Large intestine (tissue), 12 donors: ENCODE measurements at places on chromosomes 5 and 9. TPM values are rescaled to one million over a fixed set of nuclear protein-coding genes. Genes with fewer than 3 reads are reported as not detected.

DNA sequence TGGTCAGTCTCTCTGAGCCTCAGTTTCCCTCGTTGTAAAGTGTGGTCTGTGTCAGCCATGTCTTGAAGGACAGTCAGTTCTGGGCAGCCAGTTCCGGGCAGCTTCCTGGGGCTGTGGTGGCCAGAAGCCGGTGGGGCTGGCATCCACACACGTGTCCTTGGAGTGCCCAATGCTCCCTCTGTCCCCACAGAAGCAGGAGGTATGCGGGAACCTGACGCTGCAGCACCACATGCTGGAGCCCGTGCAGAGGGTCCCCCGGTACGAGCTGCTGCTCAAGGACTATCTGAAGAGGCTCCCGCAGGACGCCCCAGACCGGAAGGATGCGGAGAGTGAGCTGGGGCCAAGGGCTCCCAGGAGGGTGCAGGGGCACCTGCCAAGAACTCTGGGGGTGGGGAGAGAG lies 48.4 kb upstream of the SUSD3 start:
- DNase-seq = no peak

DNA sequence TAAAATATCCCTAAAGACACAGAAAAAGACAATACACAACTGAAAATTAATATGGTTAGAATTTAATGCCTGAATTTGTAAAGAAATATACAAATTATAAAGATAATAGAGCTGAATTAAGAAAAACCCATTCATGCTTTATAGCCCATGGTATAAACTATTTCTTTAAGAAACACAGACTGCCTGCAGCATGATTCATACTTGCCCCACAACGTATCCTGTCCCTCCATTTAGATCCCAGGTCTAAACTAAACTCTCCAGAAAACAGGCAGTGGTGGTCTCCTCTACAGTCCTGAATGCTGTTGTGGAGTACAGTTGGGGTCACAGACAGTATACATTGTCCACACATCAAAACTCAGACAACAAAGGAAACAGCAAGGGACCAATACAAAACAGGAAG lies 24.8 kb downstream of the IL6ST start:
- DNase-seq = no peak

- no peak for DNase-seq
Measured at GRCh38 chr5:38728029-38728428, 117.8 kb upstream of the OSMR start.

DNA sequence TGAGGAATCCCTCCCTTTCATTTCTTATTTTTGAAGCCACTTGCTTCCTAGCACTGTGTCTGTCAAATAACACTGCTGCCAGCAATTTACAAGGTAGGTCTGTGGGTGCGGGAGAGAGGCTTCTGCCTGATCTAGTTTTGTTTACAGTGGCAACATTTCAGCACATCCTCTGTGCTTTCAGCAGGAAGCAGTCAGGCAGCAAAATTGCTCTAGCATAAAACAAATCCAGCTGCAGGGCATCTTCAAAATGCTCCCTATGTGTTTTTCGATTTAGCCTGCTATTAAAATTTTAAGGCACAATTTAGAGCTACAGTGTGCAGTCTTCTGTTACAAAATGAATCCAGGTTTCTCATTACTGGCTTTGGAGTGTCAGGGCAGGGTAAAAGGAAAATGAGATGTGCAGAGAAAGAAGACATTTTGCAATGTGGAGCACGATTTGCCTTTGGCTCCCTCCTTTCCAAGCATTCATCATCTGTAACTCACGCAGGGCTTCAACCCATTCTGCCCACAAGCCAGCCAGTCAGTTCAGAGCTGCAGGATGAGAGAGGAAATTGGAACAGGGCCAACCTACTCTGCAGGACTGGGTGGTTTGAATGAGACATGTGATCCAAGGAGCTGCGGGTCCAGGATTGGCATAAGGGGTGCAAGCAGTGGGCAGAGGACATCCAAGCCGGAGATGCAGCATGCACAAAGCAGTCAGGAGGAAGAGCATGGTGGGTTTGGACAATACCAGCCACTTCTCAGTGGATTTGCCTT lies 143.4 kb upstream of the APC start:
- no peak for DNase-seq

DNA sequence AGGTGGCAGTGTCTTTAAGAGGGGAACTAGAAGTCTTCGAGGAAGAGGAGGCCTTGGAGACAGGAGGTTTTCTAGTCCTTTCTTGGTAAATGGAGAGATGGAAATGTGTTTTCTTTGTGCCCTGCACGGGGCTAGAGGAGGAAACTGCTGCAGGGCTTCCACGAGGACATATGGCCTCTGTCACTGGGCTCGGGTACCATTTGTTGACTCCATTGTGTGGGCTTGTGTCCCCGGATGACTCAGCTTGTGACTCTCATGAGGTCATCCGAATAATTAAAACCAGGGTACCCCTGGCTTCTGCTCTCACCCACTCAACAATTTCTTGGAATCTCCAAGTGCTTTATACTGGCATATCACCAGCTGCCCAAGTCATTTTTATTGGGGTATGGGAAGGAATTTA lies 261.7 kb downstream of the KIF4B start:
- DNase-seq = no peak

GRCh38 chr9:70421272-70422180 lies 7.1 kb upstream of the KLF9 start:
- DNase-seq = no peak

GRCh38 chr5:116411101-116411571 lies 163.5 kb downstream of the SEMA6A start:
- no peak for DNase-seq

DNA sequence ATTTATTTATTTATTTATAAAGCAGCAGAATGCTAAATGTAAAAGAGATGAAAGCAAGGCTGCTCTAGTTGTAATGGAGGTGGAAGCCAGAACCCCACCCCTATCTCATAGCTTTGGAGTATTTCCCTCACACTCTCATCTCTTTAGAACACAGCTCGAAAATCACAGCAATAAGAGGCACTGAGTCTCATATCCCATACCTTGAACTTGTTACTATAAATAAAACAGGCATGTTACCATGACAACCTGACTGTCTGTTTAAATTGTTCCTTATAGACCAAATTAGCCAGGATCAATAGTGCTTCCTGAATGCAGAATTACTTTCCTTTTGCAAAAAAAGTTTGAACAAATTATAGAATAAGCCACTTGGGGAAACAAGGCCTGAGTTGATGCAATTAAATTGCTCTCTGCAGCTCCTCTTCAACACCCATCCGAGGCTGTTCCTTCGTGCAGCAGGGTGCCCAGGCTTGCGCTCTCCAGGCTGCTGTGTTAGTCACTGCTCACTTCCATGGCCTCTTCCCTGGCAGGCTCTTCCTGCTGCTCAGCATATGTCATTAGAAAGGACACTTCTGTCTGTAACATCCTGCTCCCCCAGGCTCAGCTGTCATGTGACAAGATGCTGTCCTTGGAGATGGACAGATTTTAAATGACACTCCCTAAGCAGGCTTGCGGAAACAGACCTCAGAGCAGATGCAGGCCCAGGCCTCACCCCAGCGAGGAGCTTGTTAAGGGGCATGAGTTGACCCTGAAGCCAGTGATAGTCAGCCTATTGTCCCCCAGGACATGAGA lies 120.2 kb downstream of the CARTPT start:
- DNase-seq = no peak

DNA sequence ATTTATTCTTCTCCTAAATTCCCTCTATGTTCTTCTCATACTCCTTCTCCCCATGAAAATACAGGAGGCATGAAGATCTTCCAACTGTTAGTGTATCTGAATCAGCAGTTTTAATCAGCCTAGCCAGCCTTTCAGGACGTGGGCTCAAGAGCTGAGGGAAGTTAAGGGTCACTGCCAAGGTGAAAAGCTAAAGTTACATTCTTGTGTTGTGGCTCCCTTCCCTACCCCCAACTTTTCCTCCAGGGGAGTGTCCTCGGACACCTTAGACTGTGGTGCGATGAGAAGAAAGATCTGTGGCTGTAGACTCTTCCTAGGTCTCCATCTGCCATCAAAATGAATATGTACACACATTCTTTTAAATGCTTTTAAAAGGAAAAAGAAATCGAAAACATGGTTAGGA lies 4.2 kb downstream of the DMRT3 start:
- DNase-seq = no peak

DNA sequence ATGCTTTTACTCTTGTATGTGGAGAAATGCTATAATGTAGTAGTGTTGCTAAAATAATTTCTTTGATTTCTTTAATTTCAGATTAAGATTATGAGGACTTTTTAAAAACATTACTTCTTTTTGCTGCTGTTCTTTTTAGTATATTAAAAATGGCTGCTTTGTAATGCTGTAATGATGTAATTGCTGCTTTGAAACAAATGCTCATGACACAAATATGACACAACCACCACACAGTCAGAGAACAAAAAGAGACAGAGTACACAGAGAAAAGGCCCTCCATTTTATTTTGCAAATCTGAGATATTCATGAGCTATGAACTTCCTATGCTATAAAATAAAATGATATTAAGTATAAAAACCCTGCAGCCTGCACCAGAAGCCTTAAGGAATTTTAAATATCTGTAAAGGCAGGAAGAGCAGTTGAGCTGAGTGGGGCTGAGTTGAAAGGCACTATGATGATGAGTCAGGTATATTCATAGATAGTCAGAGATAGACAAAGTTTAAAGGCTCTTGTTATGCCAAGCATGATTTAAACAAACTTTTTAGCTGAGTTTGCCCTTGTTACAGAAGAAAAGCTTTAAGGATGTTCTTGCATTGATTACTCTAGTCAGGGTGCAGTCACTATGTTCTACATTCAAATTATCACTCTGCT lies 5.1 kb upstream of the POU5F2 start:
- DNase-seq = no peak

DNA sequence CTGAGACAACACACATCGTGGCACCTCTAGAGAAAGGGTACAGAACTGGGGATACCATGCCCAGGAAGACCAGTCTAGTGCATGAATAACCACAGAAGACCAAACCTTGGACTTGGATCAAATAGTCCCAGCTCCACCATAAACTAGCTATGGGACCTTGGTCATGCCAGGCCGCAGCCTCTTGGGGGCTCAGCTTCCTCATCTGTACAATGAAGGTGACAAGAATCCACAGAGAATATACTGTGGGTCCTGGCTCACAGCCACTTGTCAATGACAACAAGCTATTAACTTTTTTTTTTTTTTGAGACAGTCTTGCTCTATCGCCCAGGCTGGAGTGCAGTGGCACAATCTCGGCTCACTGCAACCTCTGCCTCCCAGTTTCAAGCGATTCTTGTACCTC lies 3.9 kb downstream of the KYAT1 start:
- peak; percentile 29 for DNase-seq

DNA sequence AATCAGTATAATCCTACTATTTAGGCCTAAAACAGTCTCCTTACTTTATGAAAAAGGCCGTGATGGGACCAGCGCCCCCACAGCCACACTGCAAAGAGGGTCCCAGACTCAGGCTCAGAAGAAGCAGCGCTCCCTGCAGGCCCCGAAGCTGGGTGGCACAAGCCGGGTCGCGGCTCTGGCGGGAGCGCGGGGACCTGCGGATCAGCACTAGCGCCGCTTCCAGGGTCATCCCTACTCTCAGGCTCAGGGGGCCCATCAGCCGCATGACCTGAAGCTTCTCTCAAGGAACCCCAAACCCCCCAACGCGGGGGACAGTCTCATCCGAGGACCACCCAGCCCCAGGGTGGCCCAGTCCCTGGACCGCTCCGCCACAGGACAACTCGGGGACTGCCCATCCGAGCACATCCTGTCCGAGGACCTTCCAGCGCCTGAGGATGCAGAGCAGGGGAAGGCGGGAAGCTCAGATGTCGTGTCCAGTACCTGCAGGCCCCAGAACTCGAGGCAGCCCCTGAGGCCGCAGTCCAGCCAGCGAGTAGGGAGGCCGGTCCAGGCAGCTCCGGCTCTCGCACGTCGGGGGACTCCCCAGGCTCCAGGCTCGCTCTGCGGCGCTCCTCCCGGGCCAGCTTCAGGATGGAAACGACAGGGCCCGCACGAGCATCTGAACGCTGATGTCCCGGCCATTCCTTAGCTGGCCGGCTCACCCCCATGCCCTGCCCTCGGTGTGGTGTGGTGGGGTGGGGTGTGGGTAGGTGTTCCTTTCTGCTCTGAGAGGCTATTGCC lies 32.4 kb upstream of the CDK20 start:
- no peak for DNase-seq

GRCh38 chr5:104540448-104540847 lies 977.9 kb upstream of the NUDT12 start:
- no peak for DNase-seq

DNA sequence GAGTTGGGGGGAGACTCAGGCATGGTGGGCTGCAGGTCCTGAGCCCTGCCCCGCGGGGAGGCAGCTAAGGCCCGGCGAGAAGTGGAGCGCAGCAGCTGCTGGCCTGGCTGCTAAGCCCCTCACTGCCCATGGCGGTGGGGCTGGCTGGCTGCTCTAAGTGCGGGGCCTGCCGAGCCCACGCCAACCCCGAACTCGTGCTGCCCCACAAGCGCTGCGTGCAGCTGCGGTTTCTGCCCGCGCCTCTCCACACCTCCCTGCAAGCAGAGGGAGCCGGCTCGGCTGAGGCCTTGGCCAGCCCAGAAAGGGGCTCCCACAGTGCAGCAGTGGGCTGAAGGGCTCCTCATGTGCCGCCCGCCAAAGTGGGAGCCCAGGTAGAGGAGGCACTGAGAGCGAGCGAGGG lies 1355.1 kb upstream of the WWC1 start:
- no peak for DNase-seq

DNA sequence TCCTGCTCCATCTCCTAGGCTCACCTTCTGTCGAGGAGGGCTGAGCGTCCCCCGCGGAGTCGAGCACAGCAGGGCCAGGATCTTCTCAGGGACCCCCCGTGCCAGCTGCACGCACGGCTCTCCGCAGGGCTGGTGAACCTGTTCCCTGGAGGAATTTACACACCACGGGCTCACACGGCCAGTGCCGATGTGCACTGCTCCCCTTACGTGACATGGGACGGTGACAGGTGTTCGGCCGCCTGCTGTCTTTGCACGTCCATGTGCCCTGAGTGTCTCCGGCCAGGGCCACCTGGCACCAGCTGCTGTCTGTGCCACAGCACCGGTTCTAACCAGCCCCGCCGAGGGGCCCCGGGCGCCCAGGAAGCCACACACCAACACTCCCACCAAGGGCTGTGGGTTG lies 8.7 kb upstream of the AGPAT2 start:
- DNase-seq = no peak

GRCh38 chr5:175813943-175814630 lies 57.3 kb upstream of the CPLX2 start:
- DNase-seq = no peak

GRCh38 chr5:143793249-143793648 lies 18.7 kb upstream of the HMHB1 start:
- DNase-seq = no peak

ZDHHC11 gene
- 41.0 TPM for polyA plus RNA-seq

SPINK13 gene
- polyA plus RNA-seq = not detected

ARRDC3 gene
- 37.3 TPM for polyA plus RNA-seq

GABRA6 gene
- polyA plus RNA-seq = not detected

CDKN2B gene
- polyA plus RNA-seq = 21.7 TPM

SUSD3 gene
- 7.6 TPM for polyA plus RNA-seq

PCDHB11 gene
- polyA plus RNA-seq = 1.1 TPM

TSLP gene
- 0.19 TPM for polyA plus RNA-seq

COQ4 gene
- 88.1 TPM for polyA plus RNA-seq
